ENCODE measurements at places on chromosomes 11 and 22. TPM values are rescaled to one million over a fixed set of nuclear protein-coding genes. Genes with fewer than 3 reads are reported as not detected.

DNA sequence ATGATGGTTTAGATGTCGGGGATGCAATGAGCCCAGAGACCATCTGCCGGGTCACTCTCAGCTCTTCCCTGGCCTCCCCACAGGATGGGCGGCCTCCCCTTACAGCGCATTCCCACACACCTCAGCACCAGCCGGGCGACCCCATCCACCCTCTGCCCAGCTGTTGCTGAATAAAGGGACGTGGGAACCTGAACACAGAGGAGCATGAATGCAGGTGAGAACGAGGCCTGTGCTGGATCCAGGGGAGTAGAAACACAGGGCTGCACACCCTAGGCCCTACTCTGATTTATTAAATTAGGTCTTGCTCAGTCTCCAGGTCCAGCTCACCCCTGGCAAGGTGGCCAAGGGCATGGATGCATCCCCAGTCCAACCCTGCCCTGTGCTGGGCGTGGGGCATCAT is 180.5 kb downstream of the CTTN start:
- DNase-seq: no peak

DNA sequence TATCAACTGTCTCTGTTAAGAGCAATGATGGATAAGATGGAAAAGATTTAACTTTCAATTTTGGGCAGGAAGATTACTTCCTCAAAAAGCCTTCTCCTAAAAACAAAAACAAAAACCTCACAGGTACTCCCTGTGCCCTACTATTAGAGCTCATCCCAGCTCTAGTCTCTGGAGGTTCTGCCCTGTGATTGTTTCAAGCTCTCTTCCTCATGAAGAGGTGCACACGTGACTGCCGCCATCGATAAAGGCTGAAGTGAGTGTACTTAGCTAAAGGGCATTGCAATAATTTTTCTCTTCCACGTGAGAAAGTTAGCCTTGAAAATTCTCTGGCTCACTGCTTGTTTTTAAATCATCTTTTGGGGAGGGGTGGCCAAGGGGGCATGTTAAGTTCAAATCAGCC is 36.6 kb downstream of the MPPED2 start:
- DNase-seq: no peak

- no peak for DNase-seq
These were observed 86.6 kb downstream of the RTL6 start for GRCh38 chr22:44411226-44412135.

DNA sequence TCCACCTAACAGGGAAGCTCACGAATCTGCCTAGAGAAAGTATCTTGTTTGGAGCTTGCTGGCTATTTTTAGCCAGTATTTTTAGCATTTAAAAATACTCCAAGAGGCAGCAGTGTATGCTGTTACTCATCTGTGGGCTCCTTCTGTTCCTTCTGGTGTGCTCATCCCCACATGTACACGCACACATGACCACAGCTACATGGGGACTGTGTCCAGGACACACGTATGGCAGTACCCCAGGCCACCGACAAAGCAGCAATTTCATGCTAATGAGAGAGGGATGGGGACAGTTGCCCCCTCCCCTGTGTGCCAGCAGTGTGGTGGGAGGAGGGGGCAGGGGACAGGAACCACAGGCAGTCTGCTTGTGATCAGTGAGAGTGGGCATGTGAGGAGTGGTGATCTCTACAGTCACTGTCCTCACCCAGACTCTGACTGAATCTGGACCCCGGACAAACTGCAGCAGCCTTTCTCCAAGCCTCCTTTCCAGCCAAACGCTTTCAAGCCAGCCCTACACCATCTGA is 16.4 kb downstream of the USP2 start:
- no peak for DNase-seq

- no peak for DNase-seq
These were observed 510.4 kb downstream of the BUD13 start for GRCh38 chr11:116262370-116262769.

DNA sequence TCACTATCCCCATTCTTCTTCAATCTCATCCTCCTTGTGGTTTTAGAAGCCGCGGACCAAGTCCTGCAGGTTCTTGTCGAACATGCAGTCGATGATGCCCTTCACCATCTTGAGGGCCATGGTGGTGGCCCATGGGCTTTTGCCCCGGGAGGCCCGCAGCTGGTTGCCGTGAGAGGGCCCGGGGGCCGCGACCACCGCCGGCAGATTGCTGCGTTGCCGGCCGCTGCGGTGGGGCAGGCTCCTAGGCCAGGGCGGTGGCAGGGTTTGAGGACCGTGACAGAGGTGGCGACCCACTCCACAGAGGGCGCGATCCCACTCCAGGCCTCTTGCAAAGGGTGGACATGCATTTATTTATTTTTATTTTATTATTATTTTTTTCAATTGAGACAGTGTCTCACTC is 67.0 kb downstream of the APOL5 start:
- DNase-seq: no peak

GRCh38 chr11:78020246-78020645 is 2.8 kb downstream of the KCTD14 start:
- no peak for DNase-seq

DNA sequence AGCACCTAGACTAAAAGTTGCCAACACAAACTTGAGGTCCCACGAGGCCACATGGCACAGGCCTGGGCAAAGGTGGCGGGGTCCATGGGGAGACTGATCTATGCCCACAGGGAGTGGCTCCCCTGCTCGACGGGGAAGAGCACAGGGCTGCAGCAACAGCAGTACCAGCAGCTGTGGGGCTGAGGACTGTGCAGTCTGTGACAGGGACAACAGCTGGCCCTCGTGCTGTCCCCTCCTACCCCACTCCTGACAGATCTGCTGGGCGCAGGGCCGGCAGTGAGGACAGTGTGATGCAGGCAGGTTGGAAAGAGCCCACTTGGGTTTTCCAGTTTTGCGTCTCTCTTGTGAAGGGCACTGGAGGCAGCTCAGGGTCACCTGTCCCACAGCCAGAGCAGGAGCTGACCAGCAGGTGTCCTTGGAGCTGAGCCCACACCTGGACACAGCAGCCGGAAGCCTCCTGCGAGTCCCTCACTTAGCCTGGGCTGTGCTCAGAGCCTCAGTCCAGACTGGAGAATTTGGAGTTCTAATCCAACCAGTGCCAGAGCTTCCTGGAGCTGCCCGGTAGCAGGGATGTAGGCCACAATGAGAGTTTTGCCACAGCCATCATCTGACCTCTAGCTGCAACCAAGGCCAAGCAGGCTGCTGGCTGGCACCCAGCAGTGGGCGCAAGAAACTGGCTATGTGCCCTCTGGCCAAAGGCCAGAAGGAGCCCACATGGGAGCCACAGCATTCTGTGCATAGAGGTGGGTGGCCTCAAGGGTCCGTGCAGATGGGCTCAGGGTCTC is 3.6 kb upstream of the GAS2L1 start:
- no peak for DNase-seq

SHISAL1 gene
- 3.7 TPM for polyA plus RNA-seq

E2F8 gene
- 5.4 TPM for polyA plus RNA-seq

CCDC87 gene
- 0.32 TPM for polyA plus RNA-seq

NEFH gene
- polyA plus RNA-seq: 0.74 TPM

OVOL1 gene
- 3.3 TPM for polyA plus RNA-seq

APOBEC3H gene
- 0.52 TPM for polyA plus RNA-seq

All from H1 (cell line).